ENCODE measurements at places on chromosomes 4 and X.

GRCh38 chr4:31474221-31474620, 754.1 kb downstream of the PCDH7 start:
- DNase-seq: no peak

- DNase-seq: no peak
Measured at GRCh38 chr4:137659431-137659830, 127.1 kb upstream of the PCDH18 start.

GRCh38 chr4:158130204-158130603, 42.6 kb downstream of the GASK1B start:
- no peak for DNase-seq

- no peak for DNase-seq
Measured at GRCh38 chrX:15395789-15396188, 11.6 kb upstream of the VEGFD start.

DNA sequence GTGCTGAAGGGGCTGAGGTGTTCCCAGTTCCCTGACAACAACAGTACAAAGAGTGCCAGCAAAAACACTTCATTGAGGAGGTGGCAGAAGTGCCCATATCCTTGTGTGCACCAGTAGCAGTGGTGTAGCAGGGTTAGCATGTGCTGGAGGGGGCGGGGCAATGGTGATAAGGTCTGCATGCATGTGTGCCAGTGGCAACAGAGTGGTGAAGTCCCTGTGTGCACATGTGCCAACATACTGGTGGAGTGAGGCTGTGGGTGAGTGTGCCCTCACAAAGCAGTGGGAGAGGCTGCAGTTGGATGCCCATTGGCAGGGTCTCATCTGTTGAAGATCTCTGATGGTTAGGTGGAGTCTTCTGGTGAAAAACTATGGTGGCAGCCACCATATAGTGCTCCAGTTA, 994.6 kb downstream of the PCDH19 start:
- no peak for DNase-seq
